ENCODE measurements at places on chromosomes 16 and 17.

GRCh38 chr17:32303781-32304288 is 38.1 kb downstream of the C17orf75 start:
- no peak for DNase-seq

- DNase-seq: peak; percentile 77
Observed at GRCh38 chr17:60604686-60605334, 4.8 kb downstream of the PPM1D start.

DNA sequence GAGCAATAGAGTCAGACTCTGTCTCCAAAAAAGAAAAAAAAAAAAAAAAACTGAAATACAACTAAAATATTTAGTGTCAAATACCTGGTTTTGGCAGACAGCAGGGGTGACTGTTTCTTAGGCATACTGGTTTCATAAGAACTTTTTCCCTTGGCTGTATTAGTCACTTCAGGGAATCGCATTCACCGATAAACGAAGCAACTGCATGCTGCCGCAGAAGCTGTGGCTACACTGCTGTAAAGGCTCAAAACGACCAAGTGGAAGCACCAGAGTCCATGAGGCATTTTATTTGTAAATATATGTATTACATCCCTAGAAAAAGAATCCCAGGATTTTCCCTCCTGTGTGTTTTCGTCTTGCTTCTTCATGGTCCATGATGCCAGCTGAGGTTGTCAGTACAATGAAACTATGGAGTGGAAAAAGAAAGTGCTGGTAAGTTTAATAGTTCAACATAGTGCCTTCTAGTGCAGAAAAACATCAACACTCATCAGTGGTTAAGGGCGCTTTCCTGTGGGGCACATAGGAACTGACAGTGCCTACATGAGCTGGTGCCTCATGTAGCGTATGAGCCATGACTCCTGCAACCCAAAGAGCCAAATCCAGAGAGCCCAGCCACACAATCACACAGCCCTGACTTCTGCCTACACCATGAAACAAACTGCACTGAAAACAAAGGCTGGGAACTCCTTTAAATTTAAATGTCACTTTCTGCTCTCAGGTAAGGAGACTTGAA is 7.3 kb downstream of the RPS15A start:
- no peak for DNase-seq

DNA sequence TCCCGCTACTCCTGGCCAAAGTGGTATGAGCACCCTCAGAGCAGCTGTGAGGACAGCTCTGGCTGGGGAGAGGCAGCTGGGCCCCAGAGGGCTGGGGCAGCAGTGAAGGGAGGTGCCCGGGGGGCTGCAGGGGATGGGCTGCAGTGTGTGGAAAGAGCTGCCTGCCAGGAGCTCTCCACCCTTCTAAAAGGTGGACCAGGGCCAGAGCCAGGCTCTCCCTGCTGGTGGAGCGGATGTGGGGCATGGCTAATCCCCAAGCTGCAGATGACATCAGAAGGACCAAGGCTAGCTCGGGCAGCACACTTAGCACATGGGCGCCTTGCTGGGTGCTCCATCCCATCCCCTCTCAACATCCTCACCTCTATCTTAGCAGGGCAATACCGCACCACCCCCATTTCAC is 103.1 kb downstream of the SDK2 start:
- peak; percentile 22 for DNase-seq

DNA sequence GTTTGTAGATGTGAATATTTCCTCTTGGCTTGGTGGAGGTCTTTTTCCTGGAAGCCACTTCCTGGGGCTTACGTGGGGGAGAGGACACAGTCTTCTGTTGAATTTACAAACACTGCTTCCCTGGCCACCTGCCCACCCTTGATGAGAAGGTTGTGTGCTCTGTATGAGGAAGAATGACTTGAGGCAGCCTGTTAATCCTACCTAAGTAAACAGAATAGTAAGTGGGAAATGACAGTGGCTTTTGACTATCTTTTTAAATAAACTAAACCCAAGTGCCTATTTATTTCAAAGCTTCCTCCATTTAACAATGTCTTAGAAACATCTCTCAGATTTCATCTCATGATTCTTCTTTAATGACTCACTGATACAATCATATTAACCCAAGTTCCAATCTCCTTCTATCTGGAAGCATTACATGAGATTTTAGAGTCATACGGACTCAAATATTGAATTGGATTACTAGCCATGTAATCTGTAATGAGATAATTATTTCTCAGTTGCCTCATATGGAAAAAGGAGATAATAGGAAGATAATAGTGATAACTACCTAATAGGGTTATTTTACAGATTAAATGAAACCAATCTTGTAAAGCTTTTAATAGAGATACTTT is 96.6 kb upstream of the SMIM36 start:
- no peak for DNase-seq

- no peak for DNase-seq
Observed at GRCh38 chr16:85104821-85105391, 7.4 kb downstream of the CIBAR2 start.

GRCh38 chr16:80253741-80254140 is 287.1 kb upstream of the DYNLRB2 start:
- DNase-seq: no peak

GRCh38 chr17:1779571-1780131 is 17.8 kb downstream of the SERPINF1 start:
- DNase-seq: no peak

GRCh38 chr16:56936491-56936890 is 4.5 kb downstream of the HERPUD1 start:
- DNase-seq: no peak

GRCh38 chr17:4214157-4214556 is 49.6 kb downstream of the ANKFY1 start:
- no peak for DNase-seq

- DNase-seq: no peak
Observed at GRCh38 chr16:59148769-59149155, 414.6 kb upstream of the GOT2 start.

DNA sequence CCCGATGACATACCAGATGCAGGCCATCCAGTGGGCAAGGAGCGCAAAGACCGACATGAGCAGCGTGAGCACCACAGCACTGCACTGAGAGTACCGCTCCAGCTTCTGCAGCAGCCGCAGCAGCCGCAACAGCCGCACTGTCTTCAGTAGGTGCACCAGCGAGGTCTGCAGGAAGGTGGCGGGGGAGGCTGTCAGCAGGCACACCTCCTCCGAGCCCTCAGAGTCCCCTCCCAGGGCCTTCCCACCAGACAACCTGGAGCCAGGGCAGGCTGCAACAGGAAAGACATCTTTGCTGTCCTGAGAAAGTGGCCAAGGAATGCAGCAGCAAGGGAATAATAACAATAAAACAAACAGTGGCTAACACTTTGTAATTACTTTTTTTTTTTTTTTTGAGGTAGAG is 9.1 kb downstream of the KCNH4 start:
- no peak for DNase-seq

DNA sequence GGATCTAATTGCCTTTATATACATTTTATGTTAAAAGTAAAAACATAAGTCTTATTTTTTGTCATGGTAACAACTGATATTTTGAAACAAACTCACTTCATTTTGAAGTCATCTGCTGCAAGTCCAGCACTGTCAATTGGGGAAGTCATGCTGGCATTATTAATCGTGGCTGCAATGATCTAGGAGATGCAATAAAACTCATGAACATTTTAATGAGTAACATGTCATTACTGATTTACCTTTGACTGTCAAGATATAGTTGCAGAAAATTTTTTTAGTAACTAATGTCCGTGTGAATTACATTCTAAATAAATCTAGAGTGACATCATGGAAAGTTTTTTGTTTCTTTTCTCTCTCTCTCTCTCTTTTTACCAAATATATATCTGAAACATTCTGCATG is 17.3 kb upstream of the KRT24 start:
- no peak for DNase-seq

GRCh38 chr16:56932721-56933619 is 1.0 kb downstream of the HERPUD1 start:
- no peak for DNase-seq

DNA sequence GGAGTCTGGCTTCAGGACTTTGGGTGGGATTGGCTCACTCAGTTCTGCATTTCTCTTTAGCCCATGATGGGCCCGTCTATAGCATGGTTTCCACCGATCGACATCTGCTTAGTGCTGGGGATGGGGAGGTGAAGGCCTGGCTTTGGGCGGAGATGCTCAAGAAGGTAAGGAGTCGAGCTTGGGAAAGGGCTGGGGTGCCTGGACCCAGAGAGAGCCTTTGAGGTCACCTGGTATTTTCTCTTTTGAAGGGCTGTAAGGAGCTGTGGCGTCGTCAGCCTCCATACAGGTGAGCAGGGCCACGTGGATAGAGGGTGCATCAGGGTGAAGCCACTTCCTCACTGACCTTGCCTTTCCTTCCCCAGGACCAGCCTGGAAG is 2.2 kb downstream of the THOC6 start:
- DNase-seq: no peak

- DNase-seq: no peak
Observed at GRCh38 chr17:70869402-70870085, 700.2 kb downstream of the KCNJ2 start.

DNA sequence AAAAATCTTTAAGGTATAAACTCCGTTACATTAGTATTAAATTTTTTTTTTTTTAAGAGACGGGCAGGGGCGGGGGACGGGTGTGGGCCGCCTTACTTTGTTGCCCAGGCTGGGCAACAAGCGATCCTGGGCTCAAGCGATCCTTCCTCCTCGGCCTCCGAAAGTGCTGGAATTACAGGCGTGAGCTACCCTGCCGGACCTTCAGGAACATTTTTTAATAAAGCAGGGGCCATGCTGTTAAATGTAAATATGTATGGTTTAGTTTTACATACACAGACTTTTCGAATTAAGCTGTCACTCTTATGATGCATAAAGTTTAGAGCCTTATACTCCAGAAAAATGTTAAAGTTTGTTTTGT is 2.4 kb downstream of the PPM1D start:
- DNase-seq: no peak

GRCh38 chr16:22402191-22402590 is 27.8 kb upstream of the CDR2 start:
- no peak for DNase-seq
